ENCODE measurements at places on chromosomes 2 and 18.

DNA sequence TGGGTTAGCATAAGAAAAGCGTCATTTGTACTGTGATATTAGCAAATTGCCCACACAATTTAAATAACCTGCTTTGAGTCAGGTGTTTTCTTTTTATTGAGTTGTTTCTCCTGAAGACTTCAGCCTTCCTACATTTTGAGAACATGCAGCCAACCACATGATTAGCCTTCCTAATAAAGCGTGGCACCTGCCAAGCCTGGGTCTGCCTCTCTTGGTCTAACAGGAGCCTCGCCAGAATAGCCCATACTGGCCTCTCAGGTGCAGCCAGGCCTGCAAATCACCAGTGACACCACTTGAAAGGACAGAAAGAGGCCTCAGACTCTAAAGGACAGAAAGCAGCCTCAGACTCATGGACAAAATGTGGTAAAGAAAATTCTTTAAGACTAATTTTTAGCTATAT is 653.8 kb downstream of the BCL11A start:
- no peak for DNase-seq

DNA sequence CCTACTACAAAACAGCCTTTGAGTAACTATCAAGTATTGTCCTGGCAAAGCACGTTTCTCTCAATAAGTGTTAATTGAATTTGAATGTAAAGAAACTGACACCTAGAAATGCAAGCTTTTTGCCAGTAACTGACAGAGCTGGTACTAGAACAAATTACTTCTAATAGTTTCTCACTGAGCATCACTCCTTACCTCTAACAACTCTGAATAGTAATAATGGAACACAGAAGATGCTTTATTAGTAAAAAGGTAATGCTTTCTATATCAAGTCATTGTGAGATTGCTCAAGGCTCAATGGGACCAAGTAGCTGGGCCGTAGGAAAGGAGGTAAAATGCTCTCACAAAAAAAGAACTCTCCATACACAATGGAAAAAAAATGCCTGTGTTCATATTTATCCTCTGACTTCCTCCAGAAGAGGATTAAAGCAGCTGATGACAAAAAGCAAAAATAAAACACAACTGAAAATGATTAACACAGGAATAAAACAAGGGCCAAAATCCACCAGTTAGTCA is 11.8 kb downstream of the RASGRP3 start:
- no peak for DNase-seq

DNA sequence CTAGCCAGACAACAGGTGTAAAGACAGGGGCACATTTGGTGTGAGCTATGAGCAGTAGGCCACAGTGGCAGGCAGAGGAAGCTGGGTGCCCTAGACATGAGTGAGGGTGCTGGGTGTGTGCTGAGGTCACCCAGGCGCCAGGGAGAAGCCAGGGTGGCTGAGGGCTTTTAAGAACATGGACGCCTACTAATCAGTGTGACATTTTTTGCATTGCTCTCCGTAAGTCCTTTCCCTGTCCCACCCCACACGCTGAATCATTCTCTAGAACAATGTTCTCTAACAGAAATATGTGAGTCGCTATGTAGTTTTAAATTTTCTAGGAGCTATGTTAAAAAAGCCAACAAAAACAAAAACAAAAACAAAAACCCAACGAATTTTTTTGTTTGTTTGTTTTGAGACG is 204.5 kb upstream of the REV1 start:
- no peak for DNase-seq

- DNase-seq = no peak
These were observed 70.0 kb downstream of the TWSG1 start for GRCh38 chr18:9404565-9405060.

DNA sequence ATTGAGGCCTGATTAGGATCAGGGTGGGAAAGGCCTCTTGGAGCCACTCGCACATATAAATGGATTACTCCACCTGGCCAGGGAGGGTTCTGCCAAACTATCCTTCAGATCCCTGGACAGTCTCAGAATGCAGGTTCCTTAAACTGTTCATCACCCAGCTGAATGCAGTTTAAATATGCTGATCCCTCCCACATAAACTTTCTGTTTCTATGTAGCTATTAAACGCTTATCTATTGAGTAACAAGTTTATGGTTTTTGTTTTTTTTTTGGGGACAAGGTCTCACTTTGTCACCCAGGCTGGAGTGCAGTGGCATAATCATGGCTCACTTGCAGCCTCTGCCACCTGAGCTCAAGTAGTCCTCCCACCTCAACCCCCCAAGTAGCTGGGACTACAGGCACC is 1.9 kb downstream of the CAD start:
- no peak for DNase-seq

GRCh38 chr2:241302759-241303651 is 12.5 kb downstream of the HDLBP start:
- DNase-seq = no peak

DNA sequence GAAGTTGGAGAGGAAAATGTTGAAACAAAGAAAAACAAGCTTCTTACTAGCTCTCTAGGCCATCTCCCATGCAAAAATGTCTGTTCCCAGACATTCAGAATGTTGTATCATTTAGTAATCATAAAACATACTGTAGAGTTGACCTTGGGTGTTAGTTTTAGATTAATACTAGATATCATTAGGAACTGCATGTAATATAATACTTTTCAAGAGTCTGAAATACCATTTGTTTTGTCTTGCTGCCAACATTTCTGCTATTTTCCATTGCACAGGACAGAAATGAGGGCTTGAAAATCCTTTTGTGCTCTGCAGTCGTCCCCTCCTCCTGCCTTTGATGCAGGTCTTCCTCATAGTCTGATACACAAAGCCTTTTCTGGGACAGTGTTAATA is 89.5 kb upstream of the RBMS1 start:
- peak; percentile 62 for DNase-seq

GRCh38 chr2:14978845-14979244 is 346.3 kb downstream of the LRATD1 start:
- no peak for DNase-seq
